Naive thymus-derived CD8-positive, alpha-beta T cell (primary cell): ENCODE measurements at places on chromosomes 7 and 10.

DNA sequence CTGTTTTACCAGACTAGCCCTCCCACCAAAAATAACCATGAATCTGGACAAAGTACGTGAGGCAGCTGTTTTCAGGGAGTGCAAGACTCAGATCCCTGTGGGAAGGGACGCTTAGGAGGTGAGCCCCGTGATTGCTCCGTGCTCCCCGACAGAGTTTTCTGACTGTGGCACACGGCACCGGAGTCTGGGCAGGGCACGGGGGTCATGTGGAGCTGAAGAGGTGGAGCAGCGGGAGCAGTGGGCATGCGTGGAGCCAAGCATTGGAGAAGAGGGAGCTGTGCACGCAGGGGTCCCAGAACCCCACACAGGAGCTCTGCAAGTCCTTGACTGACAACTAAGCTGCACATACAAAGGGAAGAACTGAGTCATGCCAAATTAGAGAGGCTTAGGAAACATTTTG is 11.1 kb upstream of the CAMK2B start:
- no peak for DNase-seq
- H3K27me3 ChIP-seq, result peaks cover 4% of the 10 kb centered on the region
- H3K4me3 ChIP-seq, result no peak overlapping the region
- H3K27ac ChIP-seq, result no peak overlapping the region

GRCh38 chr7:12768948-12769347 is 81.5 kb downstream of the ARL4A start:
- peaks cover 3% of the 10 kb centered on the region for H3K4me1 ChIP-seq
- no peaks in the 10 kb centered on the region for H3K36me3 ChIP-seq
- H3K4me3 ChIP-seq, result no peak overlapping the region
- H3K27ac ChIP-seq, result no peak overlapping the region

DNA sequence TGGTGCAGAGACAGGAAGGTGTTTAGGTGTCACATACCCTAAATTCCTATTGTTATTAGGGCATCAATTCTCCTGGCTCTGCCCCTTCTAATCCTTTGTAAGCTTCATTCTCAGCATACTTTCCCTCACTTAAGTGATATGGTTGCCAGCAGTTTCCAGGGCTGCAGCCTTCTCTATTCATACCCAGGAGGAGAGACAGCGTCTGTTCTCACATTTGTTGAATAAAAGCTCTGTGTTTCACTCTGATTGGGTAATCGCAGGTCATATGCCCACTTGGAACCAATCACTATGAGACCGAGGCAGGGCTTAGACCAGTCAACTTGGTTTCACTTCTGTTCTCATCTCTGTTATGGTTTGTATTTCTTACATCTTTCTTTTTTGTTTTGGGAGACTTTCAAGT is 109.6 kb upstream of the MTPN start:
- H3K36me3 ChIP-seq, result peaks cover 3% of the 10 kb centered on the region
- no peaks in the 10 kb centered on the region for H3K4me1 ChIP-seq
- peak overlapping the region; percentile 38 for H3K4me3 ChIP-seq

GRCh38 chr10:46091080-46091827 is 45.2 kb upstream of the MSMB start:
- H3K4me3 ChIP-seq, result no peak overlapping the region
- H3K27ac ChIP-seq, result no peak overlapping the region
- H3K36me3 ChIP-seq, result no peaks in the 10 kb centered on the region
- peak; percentile 44 for DNase-seq
- no peaks in the 10 kb centered on the region for H3K27me3 ChIP-seq

- H3K36me3 ChIP-seq, result peaks cover 8% of the 10 kb centered on the region
- H3K4me1 ChIP-seq, result peaks cover 5% of the 10 kb centered on the region
- H3K27me3 ChIP-seq, result peaks cover 23% of the 10 kb centered on the region
- DNase-seq, result no peak
Observed at GRCh38 chr7:158997110-158997453, 140.7 kb downstream of the DYNC2I1 start.

- no peak overlapping the region for H3K4me3 ChIP-seq
- peaks cover 14% of the 10 kb centered on the region for H3K36me3 ChIP-seq
- no peaks in the 10 kb centered on the region for H3K4me1 ChIP-seq
- no peaks in the 10 kb centered on the region for H3K27me3 ChIP-seq
- H3K27ac ChIP-seq, result no peak overlapping the region
Observed at GRCh38 chr7:64494912-64495461, 67.9 kb downstream of the ZNF680 start.

DNA sequence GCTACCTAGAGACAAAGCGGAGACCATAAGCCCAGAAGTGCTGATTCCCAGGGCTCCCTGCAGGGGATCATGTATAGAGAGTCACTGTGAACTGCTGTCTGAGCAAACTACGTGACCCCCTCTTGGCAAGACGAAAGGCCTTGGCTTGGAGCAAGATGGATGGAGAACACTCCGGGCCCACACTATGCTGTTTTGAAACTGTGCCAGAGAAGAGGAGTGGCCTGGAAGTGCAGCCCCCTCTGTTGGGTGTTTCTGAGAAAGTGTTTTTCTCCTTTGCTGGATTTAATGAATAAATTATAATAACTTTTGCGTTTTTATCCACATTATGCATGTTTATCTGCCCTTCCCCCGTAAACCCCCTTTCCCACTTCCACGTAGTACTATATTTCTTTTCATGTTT is 639.3 kb upstream of the GALNT17 start:
- no peaks in the 10 kb centered on the region for H3K4me1 ChIP-seq
- no peaks in the 10 kb centered on the region for H3K36me3 ChIP-seq
- H3K4me3 ChIP-seq, result no peak overlapping the region
- no peaks in the 10 kb centered on the region for H3K27me3 ChIP-seq
- no peak overlapping the region for H3K27ac ChIP-seq
- DNase-seq, result no peak

DNA sequence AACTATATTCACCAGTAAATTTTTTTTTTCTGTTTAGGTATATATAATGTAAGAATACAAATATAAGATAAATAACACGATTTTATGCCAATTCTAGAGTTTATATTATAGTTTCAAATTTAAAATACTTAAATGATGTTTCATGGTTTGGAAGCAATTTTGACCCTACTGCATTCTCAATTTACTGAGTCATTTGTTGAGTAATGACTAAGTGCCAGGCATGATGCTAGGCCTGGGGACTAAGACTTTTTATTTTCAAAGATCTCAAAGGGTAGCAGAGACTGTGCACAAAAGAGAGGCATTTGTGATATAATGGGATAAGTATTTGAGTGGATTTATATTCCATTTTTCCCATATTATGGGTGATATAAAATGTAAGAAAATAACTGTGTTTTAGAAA is 78.9 kb upstream of the SMIM30 start:
- no peaks in the 10 kb centered on the region for H3K36me3 ChIP-seq
- DNase-seq, result no peak
- H3K27ac ChIP-seq, result no peak overlapping the region

DNA sequence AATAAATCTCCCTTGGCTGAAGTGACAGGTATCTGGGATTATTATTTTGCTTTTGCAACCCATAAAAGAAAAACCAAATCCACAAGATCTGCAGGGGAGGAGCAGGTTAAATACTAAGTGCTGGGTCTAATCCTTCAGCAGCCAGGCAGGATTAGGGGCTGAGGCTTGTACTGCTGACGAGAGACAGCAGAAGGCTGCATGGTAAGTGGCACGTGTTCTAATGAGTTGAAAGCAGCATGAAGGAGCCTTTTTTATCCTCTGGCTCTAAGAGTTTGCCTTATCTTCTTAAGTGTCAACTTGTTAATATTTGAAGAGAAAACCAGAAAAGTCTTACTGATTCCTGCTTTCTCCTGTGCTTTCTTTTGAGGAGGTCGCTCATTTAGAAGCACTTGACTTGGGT is 50.0 kb downstream of the LYZL2 start:
- no peak overlapping the region for H3K27ac ChIP-seq
- no peak for DNase-seq
- H3K36me3 ChIP-seq, result no peaks in the 10 kb centered on the region
- no peak overlapping the region for H3K4me3 ChIP-seq

- no peak for DNase-seq
- no peaks in the 10 kb centered on the region for H3K36me3 ChIP-seq
- no peaks in the 10 kb centered on the region for H3K27me3 ChIP-seq
- no peak overlapping the region for H3K27ac ChIP-seq
Observed at GRCh38 chr7:137992550-137993394, 9.1 kb downstream of the CREB3L2 start.

DNA sequence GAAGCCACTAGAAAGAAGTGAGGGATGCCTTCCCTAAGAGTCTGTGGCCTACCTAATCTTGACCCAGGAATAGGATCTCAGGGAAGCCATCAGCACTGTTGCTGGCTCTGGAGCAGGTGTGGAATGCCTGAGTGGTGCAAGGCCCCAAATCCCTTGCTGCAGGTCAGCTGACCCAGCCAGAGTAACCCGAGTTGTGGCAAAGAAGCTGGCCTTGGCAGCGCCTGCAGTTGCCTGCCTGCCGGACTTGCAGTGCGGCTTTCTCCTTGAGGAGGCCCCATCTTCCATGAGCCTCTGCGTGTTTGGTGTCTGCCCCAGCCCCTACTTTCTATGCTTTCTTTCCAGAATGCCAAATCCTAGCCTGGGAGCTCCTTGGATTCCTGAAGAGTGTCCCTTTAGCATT is 5.8 kb downstream of the KIAA1217 start:
- H3K4me3 ChIP-seq, result no peak overlapping the region
- no peaks in the 10 kb centered on the region for H3K4me1 ChIP-seq
- H3K36me3 ChIP-seq, result no peaks in the 10 kb centered on the region
- peaks cover 45% of the 10 kb centered on the region for H3K27me3 ChIP-seq
- no peak for DNase-seq

DNA sequence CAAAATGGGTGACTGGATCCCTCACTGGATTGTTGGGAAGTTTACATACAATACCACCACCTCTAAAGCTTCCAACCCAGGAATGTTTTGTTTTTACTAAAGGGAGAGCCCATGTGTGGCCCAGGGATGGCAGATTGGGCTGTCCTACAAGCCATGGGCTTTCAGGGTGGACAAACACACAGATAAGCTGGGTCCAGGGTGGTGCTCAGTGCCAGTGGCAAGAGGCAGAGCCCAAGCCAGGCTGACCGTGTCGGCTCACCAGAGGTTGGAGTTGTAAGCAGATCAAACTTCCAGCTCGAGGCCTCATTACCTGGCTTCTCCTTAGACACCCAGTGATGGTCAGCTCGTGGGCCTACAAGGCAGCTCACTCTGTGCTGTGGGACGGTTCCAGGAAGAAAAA is 52.3 kb downstream of the CDH23 start:
- no peak overlapping the region for H3K27ac ChIP-seq
- no peaks in the 10 kb centered on the region for H3K4me1 ChIP-seq
- no peak for DNase-seq
- no peaks in the 10 kb centered on the region for H3K27me3 ChIP-seq
